Activated T-cell treated with anti-CD3 and anti-CD28 coated beads for 48 hours (primary cell): ENCODE measurements at places on chromosomes 3 and 15.

GRCh38 chr3:115071601-115072000 is 75.5 kb downstream of the ZBTB20 start:
- DNase-seq: no peak

GRCh38 chr3:127997016-127997415 is 55.2 kb upstream of the SEC61A1 start:
- DNase-seq: no peak

GRCh38 chr3:138054057-138054456 is 44.1 kb downstream of the CLDN18 start:
- DNase-seq: no peak

DNA sequence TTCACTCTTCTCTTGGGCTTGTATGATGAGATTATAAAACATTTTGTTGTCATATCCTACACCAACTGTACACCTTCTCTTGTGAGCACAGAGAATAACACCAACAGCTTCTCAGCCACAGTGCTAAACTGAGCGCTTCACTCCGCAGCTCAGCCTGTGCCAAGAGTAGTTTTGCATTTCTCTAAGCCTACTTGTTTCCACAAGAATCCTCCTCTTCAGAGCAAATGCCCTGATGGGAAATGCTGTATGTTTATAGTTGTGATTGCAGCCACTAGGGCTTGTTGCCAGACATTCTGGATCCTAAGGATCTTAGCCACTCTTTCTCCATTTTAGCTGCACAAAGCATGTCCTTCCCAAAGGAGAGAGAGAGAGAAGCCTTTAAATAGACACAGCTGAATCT is 138.8 kb upstream of the PLXND1 start:
- DNase-seq: no peak

GRCh38 chr3:156635973-156636372 is 38.4 kb upstream of the TIPARP start:
- no peak for DNase-seq

DNA sequence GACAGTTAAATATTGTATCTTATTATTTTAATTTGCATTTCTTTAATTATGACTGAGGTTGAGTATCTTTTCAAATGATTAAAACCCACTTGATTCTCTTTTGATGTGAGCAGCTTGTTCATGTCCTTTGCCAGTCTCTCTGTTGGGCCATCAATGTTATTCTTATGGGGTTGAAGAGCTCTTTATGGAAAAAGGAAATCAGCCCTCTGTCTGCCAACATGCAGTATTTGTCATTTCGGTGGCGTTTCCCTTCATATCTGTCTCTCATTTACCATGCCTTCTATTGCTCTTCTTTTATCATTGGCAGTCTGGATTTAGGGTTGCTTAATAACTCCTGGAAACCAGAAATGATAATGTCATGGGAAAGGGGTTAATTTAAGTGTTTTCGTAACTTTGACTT is 340.7 kb upstream of the DNAJC19 start:
- no peak for DNase-seq

DNA sequence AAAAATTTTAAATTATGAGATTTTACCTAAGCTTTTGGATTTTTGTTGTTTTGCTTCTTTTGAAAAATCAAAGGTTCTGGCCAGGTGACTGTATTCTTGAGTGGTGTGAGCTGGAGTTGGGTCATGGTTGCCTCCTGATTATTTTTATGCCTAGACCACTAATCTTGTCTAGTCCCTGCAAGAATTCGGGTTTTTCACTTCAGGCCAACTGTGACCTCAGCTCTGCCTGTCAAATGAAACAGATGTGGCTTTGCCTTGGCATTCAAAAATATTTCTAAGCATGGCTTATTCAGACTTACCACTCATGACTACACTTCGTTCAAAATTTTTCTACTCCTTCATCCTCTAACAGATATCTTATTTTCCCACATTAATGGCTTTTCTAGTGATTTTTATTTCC is 25.4 kb upstream of the CDV3 start:
- no peak for DNase-seq

- DNase-seq: no peak
Observed at GRCh38 chr3:105444725-105445124, 78.0 kb downstream of the ALCAM start.

GRCh38 chr3:77467702-77468625 is 428.1 kb downstream of the ROBO2 start:
- no peak for DNase-seq

DNA sequence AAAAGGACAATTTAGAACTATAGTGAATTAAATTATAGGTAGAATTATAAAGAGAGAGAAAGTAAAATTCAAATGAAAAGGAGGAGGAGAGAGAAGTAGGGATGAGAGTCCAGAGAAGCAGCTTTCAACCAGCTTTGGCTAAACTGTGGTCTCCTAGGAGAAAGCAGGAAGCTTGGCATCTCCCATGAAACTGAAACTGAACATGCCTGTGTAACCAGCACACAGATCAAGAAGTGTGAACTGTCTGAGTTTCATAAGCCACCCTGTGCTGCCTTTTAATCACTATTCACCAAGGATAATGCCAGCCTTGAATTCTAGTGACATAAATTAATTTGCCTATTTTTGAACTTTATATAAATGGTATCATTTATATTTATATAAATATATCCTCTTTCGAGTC is 128.5 kb downstream of the MYRIP start:
- DNase-seq: no peak

DNA sequence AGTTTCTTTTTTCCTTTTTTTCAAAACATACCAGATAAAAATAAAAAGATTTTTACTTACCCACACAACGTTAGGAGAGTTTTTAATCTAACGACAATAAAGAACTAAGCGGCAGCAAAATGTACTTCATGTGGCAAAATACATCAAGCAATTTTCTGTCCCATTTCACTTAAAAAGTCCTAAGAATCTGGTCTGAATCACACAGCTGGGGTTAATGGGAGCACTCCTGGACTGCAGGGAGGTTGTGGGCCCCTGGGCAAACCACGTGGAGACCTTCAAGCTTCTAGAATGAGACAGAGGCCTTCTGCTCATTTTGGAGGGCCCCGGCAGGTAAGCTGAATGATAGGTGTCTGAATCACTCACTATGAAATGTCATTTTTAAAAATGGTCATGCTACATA is 193.8 kb downstream of the RORA start:
- no peak for DNase-seq

DNA sequence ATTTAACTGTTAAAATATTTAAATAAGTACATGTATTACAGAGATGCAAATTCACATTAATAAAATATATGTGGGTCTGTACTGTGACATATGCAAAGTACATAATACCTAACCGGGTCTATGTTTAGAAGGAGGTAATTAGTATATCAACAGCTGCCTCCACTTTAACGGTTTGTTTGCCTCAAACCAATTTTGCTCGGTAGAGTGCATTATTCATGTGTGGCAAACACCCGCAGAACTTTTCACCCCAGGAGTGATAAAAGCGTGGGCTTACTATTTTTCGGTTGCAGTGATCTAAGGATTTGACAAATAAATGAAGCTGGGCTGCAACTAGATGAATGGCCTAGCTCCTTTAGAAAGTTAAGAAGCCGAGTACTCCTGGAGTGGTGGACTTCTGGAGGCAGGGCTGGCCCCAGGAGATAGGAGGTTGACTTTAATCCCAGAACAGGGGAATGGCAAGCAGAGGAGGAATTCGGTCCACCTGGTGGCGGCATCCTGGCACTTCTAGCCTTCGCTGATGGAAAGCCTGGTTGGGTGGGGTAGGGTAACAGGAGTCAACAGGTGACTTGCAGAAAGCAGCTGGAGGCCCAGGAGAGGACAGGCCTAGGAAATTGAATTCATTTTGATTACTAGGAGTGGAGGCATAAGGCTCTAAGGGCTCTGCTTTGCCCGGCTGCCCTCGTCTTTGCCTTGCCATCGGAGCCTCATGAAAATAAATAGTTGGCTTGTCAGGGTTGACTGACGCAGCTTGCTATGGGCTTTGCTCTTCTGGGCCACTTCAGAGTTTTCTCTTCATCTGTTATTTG is 2.4 kb downstream of the SLCO3A1 start:
- no peak for DNase-seq

- DNase-seq: no peak
Observed at GRCh38 chr3:63279005-63279841, 1.1 kb downstream of the SYNPR start.

DNA sequence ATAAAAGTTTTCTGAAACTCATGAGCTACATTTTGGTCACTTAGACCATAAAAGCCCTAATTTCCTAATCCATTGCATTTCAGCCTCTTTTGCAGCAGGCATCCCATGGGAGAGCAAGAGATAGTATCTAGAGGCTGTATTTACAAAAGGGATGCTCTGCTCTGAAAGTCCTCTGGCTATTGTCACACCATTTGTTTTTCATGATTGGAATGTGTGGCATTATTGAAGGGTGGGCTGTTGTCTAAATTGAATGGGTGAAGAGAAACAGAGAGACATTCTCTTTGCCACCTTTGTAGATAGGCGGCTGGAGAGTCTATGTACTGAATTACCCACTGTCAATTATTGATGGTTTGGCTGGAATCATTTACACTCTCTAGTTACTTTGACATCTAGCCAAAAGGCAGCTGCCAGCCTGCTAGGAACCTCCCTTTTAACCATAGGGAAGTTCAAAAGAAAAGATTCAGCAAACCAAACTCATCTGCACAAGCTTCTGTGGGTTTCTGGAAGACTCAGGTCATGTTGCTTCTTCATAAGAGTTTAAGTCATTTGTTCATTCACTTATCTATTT is 89.8 kb upstream of the RARB start:
- no peak for DNase-seq

DNA sequence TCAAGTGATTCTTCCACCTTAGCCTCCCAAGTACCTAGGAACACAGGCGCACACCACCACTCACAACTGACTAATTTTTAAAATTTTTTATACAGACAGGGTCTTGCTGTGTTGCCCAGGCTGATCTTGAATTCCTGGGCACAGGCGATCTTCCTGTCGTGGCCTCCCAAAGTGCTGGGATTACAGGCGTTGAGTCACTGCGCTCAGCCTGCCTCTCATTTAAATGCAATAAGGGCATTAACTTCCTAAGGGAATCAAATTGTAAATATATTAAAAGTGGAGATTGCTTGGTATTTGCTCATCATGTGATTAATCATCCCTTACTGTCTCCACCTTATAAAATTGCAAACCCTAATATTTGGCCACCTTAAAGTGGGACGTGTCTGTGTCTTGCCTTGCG is 65.2 kb downstream of the PGPEP1L start:
- no peak for DNase-seq

- no peak for DNase-seq
Observed at GRCh38 chr3:65339192-65339740, 651.5 kb upstream of the ADAMTS9 start.

DNA sequence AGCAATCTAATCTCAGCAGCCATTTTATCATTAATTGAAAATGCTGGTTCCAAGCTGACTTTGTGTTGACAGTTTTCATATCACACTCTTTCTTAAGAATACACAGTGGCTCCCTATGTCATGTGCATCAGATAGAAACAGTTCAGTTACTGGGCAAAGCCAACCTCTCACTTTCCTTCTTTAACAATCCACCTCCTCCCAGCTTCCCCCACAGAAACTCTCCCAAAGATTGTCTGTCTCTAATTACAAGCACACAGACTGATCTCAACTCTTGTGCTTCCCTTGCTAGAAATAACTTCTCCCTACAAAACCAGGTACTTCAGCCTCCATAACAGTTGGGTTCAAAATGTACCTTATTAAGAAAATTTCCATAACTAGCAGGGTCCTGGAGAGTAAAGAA is 228.9 kb upstream of the WNT5A start:
- DNase-seq: no peak
